ENCODE measurements at places on chromosomes 1 and 21. TPM values are rescaled to one million over a fixed set of nuclear protein-coding genes. Genes with fewer than 3 reads are reported as not detected.

Gene FAM72B
- 4.7 TPM for total RNA-seq

Gene SDCCAG8
- 26.5 TPM for total RNA-seq

Gene PLPPR5
- not detected for total RNA-seq

Gene OR10J1
- total RNA-seq = not detected

Gene KLHL21
- total RNA-seq = 23.6 TPM

DNA sequence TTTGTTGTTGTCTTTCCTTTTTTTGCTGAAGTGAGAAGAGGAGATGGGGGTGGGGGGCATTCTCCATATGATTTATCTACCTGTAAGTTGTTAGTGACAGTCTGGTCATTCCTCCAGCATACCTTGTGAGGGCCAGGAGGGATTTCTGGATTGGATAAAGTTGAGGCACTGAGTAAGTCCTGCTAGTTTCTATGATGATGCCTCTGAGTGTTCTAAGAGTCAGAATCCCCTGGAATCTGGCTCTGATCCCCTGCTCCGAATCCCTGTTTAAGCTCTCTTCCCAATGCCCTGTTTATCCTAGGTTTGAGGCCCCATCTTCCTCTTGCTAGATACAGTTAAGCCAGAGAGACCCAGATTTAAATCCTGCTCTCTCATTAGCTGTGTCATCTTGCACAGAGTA lies 83.2 kb upstream of the HOOK1 start:
- peak; percentile 30 for DNase-seq

DNA sequence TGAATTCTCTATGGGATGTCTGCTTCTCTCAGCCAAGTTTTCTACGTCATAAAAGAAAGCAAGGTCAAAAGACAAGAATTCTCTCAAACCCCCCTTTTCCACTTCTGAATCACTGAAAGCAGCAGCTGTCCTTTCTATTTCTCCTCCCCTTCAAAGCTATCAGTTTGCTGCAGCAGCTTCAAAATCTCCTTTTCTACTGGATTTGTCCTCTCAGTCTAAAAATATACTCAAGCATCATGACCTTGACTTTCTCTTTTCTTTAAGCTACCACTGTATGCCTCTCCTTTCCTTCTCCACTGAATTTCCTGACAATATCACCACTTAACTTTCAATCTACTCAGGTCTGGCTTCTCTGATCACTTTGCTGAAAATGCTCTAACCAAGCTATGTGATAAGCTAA lies 1.9 kb downstream of the WDR64 start:
- DNase-seq = no peak

- DNase-seq = peak; percentile 0
Observed at GRCh38 chr1:185156288-185156853, 382 bp downstream of the TRMT1L start.

DNA sequence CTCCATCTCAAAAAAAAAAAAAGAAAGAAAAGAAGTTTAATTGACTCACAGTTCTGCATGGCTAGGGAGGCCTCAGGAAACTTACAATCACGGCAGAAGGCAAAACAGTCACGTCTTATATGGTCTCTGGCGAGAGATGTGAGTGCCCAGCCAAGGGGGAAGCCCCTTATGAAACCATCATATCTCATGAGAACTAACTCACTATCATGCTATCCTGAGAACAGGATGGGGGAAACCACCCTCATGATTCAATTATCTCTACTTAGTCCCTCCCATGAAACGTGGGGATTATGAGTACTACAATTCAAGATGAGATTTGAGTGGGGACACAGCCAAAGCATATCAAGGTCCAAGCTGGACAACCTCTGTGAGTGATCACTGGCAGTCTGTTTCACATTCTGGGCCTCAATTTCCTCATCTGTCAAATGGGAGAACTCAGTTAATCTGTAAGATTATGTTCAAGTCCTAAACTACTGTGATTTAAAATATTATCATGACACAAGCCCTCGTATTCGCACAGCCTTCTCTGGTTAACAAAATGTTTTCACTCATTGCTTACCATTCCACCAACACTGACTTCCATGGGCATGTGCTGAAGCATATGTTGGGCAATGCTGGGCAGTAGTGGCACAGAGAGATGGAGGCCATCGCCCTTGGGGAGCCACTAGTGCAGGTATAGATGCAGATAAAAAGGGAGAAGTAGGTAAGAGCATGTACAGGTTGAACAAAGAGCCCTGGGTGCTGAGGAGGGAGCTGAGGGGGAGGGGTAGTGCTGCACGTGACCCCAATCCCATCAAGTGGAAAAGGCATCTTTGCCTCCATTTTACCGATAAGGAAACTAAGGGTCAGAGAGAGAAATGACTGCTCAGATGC lies 46.2 kb upstream of the SLC2A1 start:
- DNase-seq = no peak

DNA sequence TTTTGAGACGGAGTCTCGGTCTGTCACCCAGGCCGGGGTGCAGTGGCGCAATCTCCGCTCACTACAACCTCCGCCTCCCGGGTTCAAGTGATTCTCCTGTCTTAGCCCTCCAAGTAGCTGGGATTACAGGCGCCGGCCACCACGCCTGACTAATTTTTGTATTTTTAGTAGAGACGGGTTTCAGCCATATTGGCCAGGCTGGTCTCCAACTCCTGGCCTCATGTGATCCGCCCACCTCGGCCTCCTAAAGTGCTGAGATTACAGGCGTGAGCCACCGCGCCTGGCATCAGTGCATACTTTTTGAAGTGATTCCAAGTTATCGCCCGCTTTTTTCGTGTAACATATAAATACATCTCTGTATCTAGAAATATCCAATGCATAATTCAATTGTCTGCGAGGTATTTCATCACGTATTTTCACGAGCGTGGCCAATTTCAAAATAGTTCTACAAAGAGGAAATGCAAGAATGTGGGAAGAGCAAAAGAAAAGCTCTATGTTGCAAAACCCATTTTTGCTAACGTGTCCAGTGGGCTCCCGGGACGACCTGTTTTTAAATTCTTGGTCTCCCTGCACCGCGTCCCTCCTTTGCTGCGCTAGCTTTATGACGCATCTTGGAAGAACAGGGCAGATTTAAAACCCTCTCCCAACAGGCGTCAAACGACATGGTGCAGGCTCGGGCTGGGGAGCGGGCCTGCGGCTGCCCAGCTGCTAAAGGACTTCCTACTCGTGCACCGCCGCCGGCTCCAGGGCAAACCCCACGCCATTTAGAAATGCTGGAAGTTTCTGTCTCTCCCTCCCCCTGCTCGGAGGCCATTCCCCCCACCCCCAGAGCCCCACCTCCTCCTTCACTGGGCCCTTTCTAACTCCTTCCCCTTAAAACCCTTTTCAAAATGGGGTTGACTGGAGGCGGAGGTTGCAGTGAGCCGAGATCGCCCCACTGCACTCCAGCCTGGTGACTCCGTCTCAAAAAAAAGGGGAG lies 923 bp upstream of the IFNGR2 start:
- DNase-seq = peak; percentile 65

DNA sequence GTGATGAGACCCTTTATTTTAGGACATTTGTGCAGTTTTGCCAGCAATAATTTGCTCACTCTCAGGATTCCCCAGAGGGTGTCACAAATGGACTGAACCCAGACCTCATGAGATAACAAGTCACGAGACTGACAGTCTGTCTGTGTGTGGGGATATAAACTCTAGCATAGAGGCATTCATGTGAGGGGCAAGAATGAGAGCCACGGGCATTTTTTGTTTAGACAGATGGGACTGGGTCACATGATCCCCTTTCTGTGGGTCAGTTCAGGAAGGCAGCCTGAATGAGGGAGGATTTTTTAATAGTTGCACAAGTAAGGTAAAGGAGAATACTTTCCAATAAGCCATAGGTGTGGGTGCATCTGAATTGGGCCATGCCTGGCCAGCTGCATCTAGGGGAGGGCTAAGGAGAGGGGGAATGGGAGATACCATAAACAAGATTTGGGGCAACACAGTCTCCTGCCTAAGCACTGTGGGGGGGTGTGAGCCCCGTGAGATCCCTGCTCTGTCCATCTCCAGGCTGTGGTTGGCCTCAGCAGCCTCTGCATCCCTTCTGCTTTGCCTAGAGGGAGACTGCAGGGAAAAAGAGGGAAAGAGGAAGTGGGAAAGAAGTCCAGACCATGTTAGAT lies 66.6 kb downstream of the NAV1 start:
- no peak for DNase-seq

GRCh38 chr1:64581843-64582185 lies 111.9 kb downstream of the CACHD1 start:
- DNase-seq = no peak

DNA sequence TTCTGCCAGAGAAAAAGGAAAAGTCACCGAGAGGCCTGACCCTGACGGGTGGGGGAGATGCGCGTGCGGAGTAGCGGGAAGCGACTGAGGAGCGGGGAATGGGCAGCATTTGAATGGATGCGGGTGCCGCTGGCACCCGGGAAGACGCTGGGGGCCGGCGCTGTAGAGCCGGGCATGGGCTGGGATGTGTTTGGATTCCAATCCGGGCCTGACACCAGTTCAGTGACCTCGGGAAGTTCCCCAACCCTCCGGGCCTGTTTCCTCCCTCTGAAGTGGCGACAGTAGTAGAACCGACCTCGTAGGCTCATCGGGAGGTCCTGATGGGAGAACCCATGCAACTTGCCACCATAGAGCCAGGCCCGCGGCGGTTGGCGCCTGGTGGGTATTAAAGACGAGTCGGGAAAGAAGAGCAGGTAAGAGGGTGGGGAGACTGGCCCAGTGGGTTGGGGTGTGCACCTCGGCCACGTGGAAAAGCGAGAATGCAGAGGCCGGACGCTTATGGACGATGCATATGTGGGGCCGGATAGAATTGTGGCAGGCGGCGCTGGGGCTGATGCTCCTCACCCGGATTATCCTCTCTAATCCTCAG lies 642 bp upstream of the SLC16A1 start:
- DNase-seq = peak; percentile 22

- DNase-seq = no peak
Observed at GRCh38 chr1:217712925-217713597, 81.9 kb downstream of the SPATA17 start.

DNA sequence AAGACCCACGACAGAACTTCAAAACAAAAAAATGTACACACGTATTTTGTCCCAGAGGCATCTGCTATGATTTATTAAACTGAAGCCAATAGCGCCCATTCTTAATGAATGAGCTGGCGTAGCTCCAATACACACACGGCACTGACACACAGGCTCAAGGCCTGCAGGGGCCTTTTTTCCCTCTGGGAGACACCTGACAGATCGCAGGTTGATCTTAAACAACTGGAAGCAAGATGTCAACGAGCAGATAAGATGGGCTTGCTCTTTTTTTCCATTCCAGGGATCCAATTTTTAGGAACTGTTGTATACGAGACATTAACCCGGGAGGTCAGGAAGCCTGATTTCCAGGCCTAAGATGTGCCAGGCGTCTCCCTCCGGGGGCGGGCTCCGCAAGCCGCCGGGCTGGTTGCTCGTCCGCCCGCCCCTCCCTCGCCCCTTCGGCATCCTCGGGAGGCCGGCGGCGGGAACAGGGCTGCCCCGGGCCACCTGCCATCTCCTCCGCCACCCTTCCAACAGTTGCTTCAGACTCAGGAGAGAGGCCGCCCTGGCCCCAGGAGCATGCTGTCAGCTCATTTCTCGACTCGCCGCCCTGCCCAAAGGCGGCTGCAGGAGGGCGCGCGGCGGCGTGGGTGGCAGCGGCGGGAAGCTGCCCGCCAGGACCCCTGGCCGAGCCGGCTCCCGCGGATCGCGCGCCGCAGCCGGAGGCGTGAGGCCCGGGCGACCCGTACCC lies 735 bp downstream of the TTC13 start:
- DNase-seq = no peak

DNA sequence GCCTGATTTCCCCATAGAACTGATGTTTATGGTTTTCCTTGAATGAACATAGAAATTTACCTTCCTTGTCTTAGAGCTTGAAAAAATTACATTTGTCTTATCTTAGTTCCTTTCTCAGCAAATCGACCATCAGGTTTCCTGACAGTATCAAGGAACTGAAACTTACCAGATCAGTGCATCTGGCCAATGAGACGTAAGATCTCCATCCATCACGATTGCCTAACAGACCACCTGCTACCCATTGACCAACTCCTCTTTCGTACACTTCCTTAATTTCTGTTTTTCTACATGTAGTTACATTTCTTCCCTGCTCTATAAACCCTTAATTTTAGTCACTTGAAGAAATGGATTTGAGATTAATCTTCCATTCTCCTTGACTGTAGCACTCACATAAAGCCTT lies 57.4 kb upstream of the TMPRSS15 start:
- DNase-seq = no peak

DNA sequence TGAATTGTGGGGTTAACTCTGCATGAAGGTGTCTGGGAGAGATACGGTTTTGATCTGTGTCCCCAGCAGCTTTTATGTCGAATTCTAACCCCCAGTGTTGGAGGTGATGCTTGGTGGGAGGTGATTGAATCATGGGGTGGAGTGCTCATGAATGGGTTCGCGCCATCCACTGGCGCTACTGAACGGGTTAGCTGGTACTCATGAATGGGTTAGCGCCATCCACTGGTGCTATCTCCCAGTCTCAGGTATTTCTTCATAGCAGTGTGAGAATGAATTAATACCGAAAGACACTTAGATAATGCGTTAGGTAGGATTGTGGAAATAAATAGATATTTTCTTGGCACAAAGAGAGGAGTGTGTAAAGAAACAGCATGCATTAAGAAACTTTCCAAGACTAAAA lies 32.9 kb upstream of the CLDN8 start:
- no peak for DNase-seq

DNA sequence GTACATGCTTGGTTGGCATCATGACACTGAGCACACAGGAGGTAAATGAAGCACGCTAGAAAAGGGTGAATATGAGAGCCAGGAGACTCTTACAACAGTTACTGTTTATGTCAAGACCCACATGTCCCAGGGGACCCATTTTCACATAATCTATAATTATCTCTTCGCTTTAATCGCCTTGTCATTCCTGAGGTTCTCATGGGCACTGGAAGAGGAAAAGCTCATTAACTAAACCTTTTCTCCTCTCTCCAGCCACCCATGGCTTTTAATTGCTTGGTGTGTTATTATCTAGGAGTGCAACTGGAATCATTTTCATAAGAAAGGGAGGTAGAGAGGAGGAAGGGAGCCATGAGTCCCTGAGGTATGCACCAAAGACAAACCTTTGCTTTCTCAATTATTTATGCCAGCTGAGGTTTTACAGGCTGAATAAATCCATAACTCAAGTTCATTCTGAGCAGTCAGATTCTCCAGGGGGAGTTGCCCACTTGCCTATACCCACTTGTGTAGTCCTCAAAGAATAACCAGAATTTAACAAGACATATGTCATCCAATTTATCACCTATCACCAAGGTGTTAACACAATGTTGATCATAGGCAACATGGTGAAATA lies 77.4 kb downstream of the ACBD6 start:
- DNase-seq = no peak

- DNase-seq = peak; percentile 45
Observed at GRCh38 chr1:109277434-109278204, 5.3 kb downstream of the PSRC1 start.

- no peak for DNase-seq
Observed at GRCh38 chr1:48627486-48627885, 149.2 kb downstream of the BEND5 start.

DNA sequence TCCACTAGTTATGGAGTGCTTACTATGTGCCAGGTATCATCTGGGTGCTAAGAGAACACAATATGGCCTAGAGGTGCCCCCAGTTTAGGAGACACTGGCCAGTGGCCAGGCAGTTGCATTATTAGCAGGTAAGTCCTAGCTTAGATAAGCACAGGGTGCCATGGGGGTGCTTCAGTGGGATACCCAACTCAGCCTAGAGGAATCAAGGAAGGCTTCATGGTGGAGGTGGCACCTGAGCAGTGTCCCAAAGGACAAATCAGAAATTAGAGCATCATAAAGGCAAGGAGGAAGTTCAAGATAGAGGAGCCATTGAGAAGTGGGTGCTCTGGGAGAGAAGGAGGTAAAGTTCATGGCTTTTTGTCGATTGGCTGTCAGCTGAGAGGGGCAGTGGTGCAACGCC lies 31.9 kb upstream of the PKP1 start:
- no peak for DNase-seq
